Uterus (tissue), 4 donors: ENCODE measurements at places on chromosomes 7 and 10.

DNA sequence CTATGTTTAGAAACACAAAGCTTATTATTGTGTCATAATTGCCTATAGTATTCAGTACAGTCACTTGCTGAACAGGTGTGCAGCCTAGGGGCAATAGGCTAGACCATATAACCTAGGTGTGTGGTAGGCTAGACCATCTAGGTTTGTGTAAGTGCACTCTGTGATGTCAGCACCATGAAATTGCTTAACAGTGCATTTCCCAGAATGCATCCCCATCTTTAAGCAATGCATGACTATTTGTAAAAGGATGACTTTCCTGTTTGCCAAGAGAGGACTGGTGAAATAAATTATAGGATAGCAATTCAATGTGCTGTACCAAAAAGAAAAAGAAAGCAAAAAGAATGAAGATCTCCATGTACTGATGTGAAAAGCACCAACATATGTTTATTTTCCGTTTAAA is 288.7 kb upstream of the AUTS2 start:
- no peak for DNase-seq

- no peak for DNase-seq
These were observed 14.7 kb upstream of the TMEM236 start for GRCh38 chr10:17737027-17737965.

GRCh38 chr10:131402771-131403650 is 91.5 kb upstream of the TCERG1L start:
- no peak for DNase-seq

DNA sequence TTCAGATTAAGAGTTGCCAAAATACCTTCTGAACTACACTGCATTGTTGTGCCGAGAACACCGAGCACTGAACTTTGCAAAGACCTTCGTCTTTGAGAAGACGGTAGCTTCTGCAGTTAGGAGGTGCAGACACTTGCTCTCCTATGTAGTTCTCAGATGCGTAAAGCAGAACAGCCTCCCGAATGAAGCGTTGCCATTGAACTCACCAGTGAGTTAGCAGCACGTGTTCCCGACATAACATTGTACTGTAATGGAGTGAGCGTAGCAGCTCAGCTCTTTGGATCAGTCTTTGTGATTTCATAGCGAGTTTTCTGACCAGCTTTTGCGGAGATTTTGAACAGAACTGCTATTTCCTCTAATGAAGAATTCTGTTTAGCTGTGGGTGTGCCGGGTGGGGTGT is 45.0 kb downstream of the DAGLB start:
- DNase-seq: no peak

DNA sequence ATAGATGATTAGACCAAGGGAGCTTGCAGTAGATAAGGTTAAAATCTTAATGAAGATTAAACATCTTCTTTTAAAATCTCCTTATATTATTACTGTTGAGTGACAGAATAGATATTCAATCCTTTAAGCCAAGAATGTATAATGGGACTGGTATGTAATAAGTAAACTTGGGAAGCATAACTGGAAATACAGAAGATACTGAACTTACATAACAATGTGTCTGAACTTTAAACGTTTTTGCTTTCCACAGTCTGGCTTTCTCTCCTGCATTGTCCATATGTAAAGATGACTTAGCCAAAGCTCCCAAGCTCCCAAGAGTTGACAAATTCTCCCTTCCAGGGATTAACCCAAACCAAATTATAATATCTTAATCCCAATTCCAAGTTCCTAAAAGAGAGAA is 129.8 kb downstream of the KCND2 start:
- DNase-seq: no peak

GRCh38 chr10:29735628-29736365 is 101.0 kb upstream of the SVIL start:
- DNase-seq: peak; percentile 92

DNA sequence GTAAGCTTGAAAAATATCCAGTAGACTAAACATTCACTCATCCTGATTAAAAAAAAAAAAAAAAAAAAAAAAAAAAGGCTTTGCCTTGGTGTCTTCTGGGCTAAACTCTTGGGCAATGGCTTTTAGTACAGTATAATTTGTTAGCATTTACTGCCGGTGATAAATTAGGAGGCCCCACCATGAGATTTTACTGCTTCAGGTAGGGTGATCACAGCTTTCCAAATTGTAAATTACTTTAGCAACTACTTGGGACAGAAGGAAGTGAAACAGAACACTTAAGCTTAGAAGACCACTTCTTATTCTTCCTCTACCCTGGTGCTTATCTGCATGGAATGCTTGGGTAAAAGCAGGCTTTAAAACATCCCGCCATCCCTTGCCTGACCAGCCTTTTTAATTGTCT is 152.1 kb downstream of the HIBADH start:
- no peak for DNase-seq

DNA sequence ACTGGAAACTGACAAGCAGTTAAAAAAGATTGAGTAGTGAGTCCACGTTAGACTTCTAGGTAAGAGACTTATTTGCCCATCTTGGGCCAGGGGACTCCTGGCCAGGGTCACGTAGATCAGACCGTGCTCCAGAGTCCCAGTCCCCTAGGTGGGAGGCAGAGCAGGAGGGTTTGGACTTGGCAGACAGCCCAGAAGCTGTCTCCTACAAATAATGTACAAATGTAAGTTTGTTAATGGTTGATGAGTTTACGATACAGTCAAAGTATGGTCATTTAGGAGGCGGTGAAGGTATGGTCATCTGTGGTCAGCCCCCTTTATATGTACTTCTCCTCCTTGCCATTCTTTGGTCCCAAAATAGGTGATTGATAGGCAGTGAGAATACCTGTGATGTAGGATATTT is 28.2 kb downstream of the INPP5F start:
- DNase-seq: no peak
